ENCODE measurements at places on chromosomes 4 and X. TPM values are rescaled to one million over a fixed set of nuclear protein-coding genes. Genes with fewer than 3 reads are reported as not detected.

The NHS gene
- 0.23 TPM for total RNA-seq

The FSTL5 gene
- not detected for total RNA-seq

The ANXA10 gene
- total RNA-seq = 0.34 TPM

The SEL1L3 gene
- 3.9 TPM for total RNA-seq

The NIPAL1 gene
- total RNA-seq = 0.71 TPM

The SPIN2B gene
- 13.7 TPM for total RNA-seq

The ZAR1 gene
- total RNA-seq = not detected

The RTL3 gene
- 0.29 TPM for total RNA-seq

The LAGE3 gene
- total RNA-seq = 66.8 TPM

The GAGE12F gene
- not detected for total RNA-seq

The IL21 gene
- not detected for total RNA-seq

The ETDA gene
- not detected for total RNA-seq

The RAB40AL gene
- not detected for total RNA-seq

The USP17L12 gene
- total RNA-seq = not detected

The ERAS gene
- not detected for total RNA-seq

The IL2RG gene
- total RNA-seq = not detected

The HNRNPH2 gene
- 65.1 TPM for total RNA-seq

The SMIM10L2A gene
- not detected for total RNA-seq

The NWD2 gene
- not detected for total RNA-seq

The FRMD7 gene
- total RNA-seq = not detected

The PABPC4L gene
- total RNA-seq = 0.90 TPM

The FAT1 gene
- total RNA-seq = 277 TPM

The PPID gene
- total RNA-seq = 35.5 TPM

The HTN1 gene
- total RNA-seq = not detected

The DDIT4L gene
- not detected for total RNA-seq

The ANKRD50 gene
- 16.3 TPM for total RNA-seq

The AP1S2 gene
- total RNA-seq = 95.6 TPM

The DCHS2 gene
- total RNA-seq = not detected

The LAMP2 gene
- 139 TPM for total RNA-seq

The POF1B gene
- total RNA-seq = not detected

The PRPS1 gene
- 45.8 TPM for total RNA-seq

The FDCSP gene
- not detected for total RNA-seq

The CXCL5 gene
- not detected for total RNA-seq

The MAMLD1 gene
- 4.8 TPM for total RNA-seq

The SLC26A1 gene
- total RNA-seq = not detected

The STARD8 gene
- total RNA-seq = 10.6 TPM

The FATE1 gene
- not detected for total RNA-seq

The TNIP3 gene
- total RNA-seq = 0.06 TPM

The EMCN gene
- total RNA-seq = not detected

The DSPP gene
- total RNA-seq = not detected

The TMPRSS11F gene
- total RNA-seq = not detected

The ARSD gene
- 16.0 TPM for total RNA-seq

The CXorf49 gene
- total RNA-seq = not detected

The YY2 gene
- 1.8 TPM for total RNA-seq

The XK gene
- 0.13 TPM for total RNA-seq

The KIF4A gene
- 38.9 TPM for total RNA-seq

The TGIF2LX gene
- not detected for total RNA-seq

The ING2 gene
- 11.1 TPM for total RNA-seq

The TRAPPC11 gene
- 31.9 TPM for total RNA-seq

The TBL1X gene
- 13.9 TPM for total RNA-seq

The GATA1 gene
- not detected for total RNA-seq

The PAK3 gene
- total RNA-seq = not detected

The RS1 gene
- not detected for total RNA-seq

Measured in LHCN-M2 (cell line).